NCI-H1694 treated with DMSO at 0.1 percent for 48 hours (cell line): ENCODE measurements at places on chromosomes 7 and 10.

DNA sequence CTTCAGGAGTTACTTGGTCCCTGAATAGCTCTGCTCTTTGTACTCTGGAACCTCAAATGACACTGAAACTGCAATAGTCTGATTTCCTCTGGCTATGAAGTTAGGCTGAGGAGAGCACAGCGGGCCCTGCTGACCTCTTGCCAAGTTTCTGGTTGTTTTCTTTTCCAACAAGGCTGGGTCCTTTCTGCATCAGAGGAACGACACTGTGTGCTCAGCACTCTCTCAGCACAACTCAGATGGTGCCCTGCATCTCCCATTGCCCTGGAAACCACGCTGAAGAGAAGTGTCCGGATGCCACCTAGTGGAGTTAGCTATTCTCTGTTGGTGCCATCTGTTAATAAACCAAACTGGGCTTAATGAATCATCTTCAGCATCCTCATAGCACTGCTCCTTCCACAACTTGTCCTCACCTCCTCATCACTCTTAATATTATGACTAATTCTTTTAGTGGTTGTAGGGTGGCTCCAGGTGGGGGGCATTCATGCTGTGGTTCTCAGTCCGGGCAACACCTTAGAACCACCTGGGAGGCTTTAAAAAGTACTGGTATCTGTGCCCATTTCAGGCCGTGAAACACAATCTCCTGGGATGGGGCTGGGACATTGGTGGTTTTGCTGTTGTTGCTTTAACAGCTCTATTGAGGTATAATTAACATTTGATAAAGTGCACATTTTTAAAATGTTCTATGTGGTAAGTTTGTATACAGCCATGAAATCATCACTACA, 8.2 kb upstream of the EFCAB10 start:
- DNase-seq, result peak; percentile 89

GRCh38 chr7:15292138-15292537, 269.7 kb downstream of the AGMO start:
- DNase-seq, result no peak

DNA sequence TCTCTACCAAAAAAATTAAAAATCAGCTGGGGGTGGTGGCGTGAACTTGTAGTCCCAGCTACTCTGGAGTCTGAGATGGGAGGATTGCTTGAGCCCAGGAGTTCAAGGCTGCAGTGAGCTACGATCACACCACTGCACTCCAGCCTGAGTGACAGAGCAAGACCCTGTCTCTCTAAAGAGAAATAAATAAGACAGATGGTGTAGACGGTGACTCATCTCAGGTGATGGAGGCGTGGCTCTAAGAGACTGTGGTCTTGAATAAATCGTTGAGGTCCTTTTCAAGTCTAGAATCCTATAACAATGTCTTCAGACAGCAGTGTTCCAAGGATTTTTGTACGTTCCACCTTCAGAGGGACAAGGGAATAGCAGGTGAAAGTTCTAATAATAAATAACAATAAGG, 53.8 kb upstream of the PFKFB3 start:
- DNase-seq, result no peak

- peak; percentile 65 for DNase-seq
These were observed 37.4 kb upstream of the EEPD1 start for GRCh38 chr7:36115448-36116321.

GRCh38 chr10:68046642-68047041, 28.4 kb downstream of the HERC4 start:
- DNase-seq, result no peak
